ENCODE measurements at places on chromosomes 11 and 22.

GRCh38 chr11:126485021-126485792 lies 129.7 kb downstream of the ST3GAL4 start:
- H3K27me3 ChIP-seq = no peaks in the 10 kb centered on the region
- no peak overlapping the region for H3K27ac ChIP-seq
- peaks cover 28% of the 10 kb centered on the region for H3K4me1 ChIP-seq
- no peaks in the 10 kb centered on the region for H3K36me3 ChIP-seq

DNA sequence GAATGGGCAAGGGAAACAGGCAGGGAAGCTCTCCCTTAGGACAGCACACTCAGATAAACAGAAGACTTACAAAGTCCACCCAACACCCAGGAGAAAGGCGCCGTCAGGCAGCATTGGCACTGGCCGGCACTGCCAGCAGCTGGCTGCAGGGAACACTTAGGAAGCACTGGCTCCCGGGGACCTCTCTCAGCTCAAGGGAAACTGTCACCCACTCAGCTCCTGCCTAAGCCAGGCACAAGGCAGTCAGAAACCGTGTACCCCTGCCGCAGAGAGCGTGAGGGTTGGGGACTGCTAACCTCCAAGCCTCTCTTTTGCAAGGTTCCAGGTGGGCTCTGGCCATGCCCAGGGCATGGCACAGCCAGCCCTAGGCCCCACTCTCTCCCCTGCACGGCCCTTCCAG lies 64.7 kb downstream of the DGCR2 start:
- no peaks in the 10 kb centered on the region for H3K27me3 ChIP-seq
- no peak overlapping the region for H3K4me3 ChIP-seq
- peaks cover 4% of the 10 kb centered on the region for H3K4me1 ChIP-seq
- peaks cover 4% of the 10 kb centered on the region for H3K36me3 ChIP-seq

- no peak overlapping the region for H3K4me3 ChIP-seq
- H3K27ac ChIP-seq = no peak overlapping the region
- peaks cover 21% of the 10 kb centered on the region for H3K4me1 ChIP-seq
- DNase-seq = peak; percentile 33
- peaks cover 11% of the 10 kb centered on the region for H3K27me3 ChIP-seq
- no peaks in the 10 kb centered on the region for H3K36me3 ChIP-seq
Observed at GRCh38 chr22:38572065-38572464, 2.1 kb upstream of the DMC1 start.

DNA sequence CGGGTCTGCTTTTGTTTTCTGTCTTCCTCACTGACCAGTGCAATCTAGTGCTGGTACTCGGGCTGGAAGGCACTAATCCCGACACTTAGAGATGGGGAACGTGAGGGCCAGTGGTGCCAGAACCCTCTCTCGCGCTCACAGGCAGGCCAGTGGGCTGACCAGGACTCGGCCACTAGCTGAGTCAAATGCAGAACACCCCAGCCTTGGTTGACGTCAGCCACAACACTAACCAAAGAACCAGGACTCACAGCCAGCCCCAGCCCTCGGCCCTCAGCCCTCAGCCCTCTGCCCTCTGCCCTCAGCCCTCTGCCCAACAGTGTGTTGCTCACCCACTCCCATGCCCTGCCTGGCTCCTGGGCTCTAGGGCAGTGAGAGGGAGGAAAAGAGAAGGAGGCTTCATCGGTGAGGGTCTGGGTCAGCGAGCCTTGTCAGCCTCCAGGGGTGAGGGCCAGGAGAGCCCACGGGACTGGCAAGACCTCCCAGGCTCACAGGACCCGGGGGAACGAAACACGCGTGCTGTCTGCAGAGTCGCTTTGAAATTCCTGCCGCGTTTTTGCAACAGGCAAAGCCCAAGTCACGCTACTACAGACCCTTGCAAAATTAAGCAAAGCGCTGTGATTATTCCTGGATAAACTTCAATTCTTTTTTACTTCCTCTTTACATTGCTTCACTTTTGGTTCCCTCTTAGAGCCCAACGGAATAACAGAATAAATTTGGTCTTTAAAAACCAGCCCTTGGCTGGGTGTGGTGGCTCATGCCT lies 27.5 kb downstream of the KIAA0930 start:
- H3K27ac ChIP-seq = no peak overlapping the region
- H3K27me3 ChIP-seq = no peaks in the 10 kb centered on the region

- no peak for DNase-seq
- no peak overlapping the region for H3K4me3 ChIP-seq
- H3K27me3 ChIP-seq = no peaks in the 10 kb centered on the region
- H3K27ac ChIP-seq = no peak overlapping the region
- peaks cover 49% of the 10 kb centered on the region for H3K4me1 ChIP-seq
Observed at GRCh38 chr11:44754876-44755555, 28.3 kb downstream of the TSPAN18 start.
